ENCODE measurements at places on chromosomes 2 and 18.

GRCh38 chr2:189287982-189288521, 108.5 kb upstream of the COL5A2 start:
- peak; percentile 10 for DNase-seq

- no peak for DNase-seq
These were observed 439.4 kb upstream of the CDH19 start for GRCh38 chr18:67043276-67043675.

GRCh38 chr2:218865999-218866398, 6.4 kb downstream of the WNT6 start:
- no peak for DNase-seq

DNA sequence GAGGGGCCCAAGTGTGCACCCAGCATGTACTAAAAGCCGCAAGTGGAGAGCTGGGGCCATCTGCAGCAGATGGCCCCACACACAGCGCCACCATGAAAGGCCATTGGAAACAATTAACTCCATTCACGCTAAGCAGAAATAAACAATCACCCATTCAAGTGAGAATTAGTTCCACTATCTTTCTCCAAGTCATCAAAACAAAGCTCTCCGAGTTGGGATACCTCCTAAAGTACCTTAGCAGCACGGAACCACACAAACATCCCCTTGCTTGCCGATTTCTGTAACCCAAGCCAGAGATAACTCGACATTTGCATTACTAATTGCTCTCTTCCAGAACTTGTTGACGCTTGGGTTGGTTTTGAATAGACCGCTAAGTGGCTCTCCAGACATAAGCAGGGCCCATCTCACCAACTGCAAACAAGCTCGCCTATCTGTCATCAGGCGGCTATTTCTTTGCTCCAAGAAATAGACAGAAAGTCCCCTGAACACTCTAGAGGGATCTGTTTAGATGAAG, 840.6 kb upstream of the SALL3 start:
- peak; percentile 32 for DNase-seq

GRCh38 chr18:13451213-13451540, 232.6 kb downstream of the LDLRAD4 start:
- no peak for DNase-seq

GRCh38 chr18:23779696-23780303, 90.5 kb downstream of the LAMA3 start:
- DNase-seq, result no peak

GRCh38 chr2:26521054-26521912, 43.4 kb upstream of the OTOF start:
- no peak for DNase-seq

GRCh38 chr18:77105680-77106079, 26.9 kb downstream of the MBP start:
- no peak for DNase-seq

DNA sequence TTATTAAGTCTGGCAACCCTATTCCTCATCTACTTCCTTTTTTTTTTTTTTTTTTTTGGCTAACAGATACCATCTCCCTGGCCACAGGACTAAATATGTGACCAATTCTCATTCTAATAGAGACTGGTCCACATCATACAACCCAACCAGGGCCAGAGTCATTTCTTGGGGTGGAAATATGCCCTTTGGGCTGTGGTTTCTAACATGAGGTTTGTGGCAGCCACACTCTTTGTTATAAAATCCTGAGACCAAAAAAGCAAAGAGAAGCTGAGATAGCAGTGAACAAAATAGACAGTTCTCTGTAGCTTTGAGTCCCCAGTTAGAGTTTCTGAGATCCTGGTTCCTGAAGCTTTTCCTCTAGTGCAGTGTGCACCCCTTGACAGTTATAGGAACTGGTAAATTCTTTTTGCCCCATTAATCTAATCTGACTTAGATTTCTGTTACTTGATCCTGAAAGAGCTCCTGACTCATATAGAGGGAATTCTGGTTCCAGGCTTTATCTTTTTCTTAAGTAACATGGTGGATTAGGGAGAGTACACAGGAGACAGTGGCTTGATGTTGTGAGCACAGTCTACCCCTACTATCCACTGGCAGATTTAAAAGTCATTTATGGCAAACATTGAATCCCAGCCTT, 86.8 kb downstream of the MAIP1 start:
- no peak for DNase-seq

Measured in NCI-H774 (cell line).